NCI-H1930 (cell line): ENCODE measurements at places on chromosomes 16 and 17.
A peak's percentile ranks its signal among the peaks of the same experiment; 100 is the strongest.

DNA sequence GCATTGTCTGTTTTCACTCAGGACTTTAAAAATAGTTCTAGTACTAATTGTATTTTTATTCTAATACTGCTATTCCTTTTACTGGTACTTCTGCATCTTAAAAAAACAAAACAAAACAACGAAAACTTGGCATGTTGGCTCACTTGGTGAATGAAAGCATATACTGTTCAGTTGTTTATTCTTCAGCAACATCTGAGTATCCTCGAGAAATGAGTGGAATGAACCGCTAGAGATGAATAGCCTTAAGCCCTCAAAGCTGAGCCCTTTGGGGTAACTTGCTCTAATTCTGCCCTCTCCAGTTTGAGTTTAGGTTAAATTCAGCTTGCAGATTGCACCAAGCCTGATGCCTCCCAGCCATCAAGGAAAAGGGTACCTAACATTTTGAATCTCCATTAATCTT lies 126.5 kb downstream of the WWOX start:
- DNase-seq, result no peak

- no peak for DNase-seq
Measured at GRCh38 chr17:78771758-78772382, 10.2 kb downstream of the CYTH1 start.

DNA sequence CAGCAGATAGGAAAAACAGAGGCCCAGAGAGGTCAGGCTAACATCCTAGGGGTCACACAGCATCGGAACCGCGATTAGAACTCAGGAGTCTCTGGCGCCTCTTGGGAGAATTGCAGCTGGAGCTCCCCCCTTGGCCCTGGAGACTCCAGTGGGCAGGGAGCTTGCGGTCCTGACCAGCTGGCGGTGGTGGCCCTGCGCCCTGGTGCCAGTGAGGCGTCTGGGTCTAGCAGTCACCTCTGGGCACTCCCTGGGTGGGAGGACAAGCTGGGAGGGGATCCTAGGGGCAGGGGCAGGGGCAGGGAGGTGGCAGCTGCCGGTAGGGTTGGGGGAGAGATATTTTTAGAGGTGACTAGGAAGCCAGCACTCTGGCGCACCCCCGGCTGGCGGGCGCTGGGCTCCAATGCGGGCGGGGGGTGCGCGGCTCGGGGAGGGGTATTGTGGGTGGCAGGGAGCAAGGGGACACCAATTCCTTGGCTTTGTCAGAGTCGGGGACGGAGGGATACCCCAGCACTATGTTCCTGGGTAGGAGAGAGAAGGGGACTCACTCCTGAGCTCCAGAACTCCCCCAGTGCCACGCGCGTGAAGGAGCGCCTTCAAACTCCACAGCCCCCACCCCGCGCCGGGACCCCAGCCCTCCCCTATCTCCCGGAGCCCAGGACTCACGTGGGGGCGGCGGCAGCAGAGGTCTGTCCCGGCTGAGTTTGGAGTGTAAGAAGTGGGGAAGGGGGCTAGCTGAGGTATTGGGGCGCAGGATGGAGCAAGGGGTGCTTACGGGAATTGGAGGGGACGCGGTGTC lies 584 bp downstream of the PHOSPHO1 start:
- no peak for DNase-seq

- DNase-seq, result no peak
Measured at GRCh38 chr16:81711657-81712319, 67.3 kb upstream of the PLCG2 start.

DNA sequence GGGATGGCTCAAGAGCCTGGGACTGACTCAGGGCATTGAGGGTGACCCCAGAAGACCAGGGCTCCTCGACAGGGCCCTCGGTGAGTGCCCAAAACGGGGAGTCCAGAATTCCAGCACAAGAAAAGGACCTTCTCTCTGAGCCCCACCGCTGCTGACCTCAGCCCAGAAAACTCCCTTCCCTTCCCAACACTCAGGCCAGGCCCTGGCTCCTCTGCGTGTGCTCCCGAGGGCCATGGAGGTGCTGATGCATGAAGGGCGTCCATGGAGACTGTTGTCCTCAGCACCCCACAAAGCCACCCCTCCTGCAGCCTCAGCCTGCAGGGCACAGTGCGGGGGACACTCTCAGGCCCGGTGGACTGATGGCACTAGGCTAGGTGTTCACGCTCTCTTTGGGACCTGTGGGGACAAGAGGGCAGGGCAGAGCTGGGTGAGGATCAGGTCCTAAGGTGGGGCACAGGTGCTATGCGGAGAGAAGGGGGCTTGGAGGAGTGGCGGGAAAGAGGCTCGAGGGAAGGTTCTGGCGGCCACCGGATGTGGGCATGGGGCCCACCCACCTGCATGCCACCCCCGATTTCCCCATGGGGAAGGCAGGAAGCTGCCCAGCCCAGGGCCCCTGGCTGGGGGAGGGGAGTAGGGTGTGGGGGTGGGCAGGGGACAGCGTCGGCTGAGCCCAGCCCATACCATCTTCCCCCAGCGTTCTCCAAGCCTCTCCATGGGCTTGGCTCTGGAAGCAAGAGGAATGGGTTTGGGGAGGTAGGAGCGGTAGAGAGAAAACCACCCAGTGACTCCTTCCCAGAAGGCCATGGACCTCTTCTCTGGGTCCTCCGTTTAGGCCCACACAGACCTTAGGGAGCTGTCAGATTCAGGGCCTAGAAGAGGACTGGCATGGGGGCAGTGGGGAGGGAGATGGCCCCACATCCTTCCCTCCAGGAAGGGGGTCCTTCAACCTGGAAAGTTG lies 4.5 kb upstream of the TSPOAP1 start:
- DNase-seq, result no peak

DNA sequence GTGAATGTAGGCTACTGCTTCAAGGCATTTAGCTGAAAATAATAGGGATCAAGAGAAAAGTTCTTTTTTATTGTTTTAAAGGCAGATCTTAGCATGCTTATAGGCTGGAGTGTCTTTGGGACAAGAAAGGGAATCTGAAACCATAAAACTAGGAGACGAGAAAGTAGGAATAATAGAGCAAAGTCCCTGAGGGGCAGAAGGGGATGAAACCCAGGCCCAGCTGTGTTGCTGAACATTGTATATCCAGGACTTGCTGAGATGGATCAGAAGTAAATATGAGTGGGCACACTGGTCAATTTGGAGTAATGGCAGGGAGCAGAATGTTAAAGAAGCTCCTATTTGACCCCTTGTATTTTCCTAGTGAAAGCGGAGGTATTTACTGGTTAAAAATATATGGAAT lies 9.3 kb downstream of the ZNF689 start:
- no peak for DNase-seq

GRCh38 chr16:79933603-79934002 lies 333.1 kb upstream of the MAF start:
- no peak for DNase-seq

DNA sequence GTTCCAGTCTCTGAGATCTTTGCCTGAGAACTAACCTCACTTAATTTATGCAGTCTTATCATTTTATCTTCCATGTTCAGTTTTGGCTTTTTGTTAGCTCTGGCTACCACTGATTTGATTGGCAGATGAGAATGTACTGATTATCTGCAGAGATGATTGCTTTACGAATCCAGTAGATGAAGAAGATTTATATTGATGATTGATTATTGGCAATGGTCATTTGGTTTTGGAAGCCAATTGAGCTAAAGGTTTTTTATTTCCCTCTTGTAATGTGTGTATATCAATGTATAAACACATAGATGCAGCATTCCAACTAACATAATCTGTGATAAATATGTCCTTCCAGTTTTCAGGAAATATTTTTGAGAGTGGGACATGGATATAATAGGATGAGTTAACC lies 763.6 kb downstream of the CDH11 start:
- no peak for DNase-seq

DNA sequence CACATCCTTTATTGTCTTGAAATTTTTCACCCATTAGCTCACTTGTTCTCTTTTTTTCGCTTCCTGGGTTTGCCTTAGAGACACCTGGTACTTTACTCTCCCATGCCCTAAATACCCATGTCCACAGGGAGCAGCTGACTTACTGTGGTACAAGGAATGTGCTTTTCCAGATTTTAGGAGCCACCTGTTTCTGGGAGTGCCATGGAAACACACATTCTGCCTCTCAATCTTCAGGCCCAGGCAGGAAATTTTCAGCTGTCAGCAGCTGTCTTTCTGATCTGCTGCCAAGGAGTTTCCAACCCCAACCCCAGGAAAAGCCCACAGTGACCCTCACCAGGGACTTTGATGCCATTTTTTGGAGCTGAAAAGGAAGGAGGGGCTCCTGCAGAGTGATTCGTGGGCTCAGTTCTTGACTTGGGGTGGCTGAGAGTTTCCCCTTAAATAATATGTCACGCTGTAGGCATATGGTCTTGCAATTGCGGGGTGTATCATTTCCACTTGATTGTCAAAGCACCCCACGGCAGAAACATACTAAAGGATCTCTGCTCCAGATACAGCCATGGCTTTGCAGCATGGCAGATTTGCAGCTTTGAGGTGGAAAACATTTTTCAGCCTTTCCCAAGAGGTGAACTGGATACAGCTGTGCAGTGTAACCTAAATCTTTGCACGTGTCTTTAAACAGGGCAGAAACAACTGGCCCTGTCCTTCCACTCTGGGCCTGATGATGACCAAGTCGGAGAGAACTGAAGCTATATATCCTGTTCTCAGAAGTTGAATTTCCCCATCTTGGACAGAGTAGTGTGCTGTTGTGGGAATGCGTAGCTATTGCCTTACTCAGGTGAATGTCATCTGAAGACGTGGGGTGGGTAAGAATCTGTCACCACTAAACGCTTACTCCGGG lies 19.2 kb downstream of the RBFOX1 start:
- no peak for DNase-seq

GRCh38 chr17:44087319-44087718 lies 16.8 kb downstream of the G6PC3 start:
- no peak for DNase-seq

- no peak for DNase-seq
Measured at GRCh38 chr17:4463818-4464476, 30.2 kb downstream of the SPNS3 start.

DNA sequence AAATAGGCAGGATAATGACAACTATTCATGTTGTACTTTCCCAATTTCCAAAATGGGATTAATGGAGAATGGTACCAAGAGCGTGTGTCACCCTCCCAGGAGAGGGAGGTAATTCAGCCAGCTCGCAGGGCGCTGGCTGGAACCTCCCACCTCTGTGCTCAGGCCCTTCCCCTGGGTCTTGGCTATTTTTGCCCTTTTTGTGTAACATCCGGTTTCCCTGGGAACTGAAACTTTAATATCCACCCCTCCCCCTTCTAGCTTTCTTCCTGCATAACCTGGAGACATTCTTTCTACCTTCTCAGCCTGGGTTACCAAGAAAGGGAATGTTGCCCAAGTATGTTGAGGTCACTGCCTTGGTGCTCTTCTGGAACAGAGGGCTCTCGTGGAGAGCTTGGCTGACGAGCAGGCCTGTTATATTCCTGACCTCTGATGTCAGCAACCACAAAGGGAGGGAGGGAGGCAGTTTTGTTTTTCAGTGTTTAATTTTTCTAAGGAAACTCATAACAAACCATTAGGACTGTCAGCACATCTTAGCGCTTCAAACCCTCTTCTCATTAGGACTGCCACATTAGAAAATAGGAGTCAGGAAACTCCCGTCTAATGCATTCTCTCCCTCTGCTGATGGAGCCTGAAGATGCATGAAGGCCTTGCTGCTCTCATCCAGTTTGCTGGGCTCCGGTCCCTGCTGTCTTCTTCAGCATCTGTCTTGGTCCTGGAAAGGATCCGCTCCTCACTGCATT lies 25.6 kb downstream of the ITGB3 start:
- DNase-seq, result no peak

DNA sequence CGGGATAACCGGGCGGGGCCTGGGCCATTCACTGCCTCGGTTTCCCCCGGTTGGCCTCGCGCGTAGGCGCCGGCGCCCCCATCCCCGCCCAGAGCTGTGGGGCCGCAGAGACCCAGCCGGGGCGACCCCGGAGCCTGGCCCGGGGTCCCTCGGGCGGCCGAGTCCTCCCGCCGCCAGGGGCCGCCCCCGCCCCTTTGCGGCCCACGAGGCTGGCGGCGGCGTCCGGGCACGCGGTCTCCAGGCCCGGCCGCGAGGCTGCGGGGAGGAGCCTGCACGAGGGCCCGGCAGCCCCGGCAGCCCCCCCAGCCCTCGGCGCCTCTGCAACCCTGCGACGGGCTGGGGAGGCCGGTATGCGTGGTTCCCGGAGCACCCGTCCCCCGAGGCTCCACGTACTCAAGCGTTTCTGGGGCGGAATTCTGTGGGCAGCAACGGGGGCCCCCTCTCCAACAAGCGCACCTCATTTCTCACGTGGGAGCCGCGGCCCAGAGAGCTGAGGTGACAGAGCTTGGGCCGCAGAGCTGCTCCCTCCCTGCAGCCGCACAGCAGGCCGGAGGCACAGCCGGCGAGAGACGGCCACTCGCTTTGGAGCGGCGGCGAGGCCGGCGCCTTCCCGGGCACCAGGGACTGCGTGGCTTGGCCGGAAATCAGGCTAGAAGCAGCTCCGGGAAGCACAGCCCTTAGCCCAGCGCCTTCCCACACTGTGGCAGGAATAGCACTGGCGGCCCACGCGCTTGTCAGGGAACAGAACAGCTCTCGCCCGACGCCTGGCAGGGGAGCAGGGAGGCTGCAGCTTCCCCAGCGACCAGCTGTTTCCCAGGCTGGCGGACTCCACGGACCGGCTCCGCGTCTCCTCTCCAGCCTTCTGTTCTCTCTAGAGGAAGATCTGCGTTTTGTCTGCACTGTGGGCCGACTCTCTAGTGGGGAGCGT lies 867 bp upstream of the LIMD2 start:
- peak; percentile 64 for DNase-seq

DNA sequence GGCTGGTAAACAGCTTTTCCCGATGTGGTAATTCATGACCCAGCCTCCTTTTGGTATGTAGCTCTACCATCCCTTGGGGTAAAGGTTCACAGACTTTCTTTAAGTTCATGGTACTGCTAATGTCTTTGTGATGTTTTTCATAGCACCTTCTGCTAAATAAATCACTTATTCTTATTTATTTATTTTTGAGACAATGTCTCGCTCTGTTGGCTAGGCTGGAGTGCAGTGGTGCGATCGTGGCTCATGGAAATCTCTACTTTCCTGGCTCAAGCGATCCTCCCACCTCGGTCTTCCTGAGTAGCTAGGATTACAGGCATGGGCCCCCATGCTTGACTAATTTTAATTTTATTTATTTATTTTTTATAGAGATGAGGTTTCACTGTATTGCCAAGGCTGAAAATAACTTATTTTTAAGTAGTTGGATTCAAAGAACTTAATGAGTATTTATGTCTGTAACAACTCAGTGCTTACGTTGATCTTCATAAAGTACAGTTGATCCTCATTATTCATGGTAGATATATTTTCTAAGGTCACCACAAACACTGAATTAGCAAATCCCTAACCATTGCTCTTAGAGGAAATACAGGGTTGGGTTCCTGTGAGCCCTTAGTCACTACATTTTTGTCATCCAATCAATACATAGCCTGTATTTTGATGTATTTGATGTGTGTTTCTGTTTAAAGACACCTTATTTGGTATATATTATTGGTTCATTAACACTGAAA lies 97.1 kb downstream of the SHISA9 start:
- DNase-seq, result no peak

- DNase-seq, result no peak
Measured at GRCh38 chr16:72787130-72787513, 260.8 kb downstream of the ZFHX3 start.

DNA sequence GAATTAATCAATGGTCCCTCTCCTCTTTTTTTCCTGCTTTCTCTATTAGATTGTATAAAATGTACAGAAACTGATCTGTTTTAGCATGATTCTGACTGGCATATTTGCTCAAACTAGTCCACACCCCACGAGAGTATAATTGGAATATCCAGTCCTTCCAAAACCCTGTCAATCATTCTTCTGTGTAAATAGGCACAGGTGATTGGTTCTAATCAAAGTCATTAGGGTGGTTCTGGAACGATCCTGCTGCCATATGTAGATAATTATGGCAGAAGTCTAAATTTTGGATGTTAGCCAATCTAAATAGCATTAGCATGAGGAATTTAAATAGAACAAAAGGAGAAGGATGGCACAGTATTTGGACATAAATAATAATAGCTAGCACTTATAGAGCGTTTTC lies 165.7 kb downstream of the SHISA6 start:
- no peak for DNase-seq
